Muscle of back (tissue), 13 donors: ENCODE measurements at places on chromosomes 11 and 22.

- no peak for DNase-seq
Observed at GRCh38 chr11:13680501-13681264, 12.2 kb downstream of the FAR1 start.

GRCh38 chr11:20821046-20821445, 151.7 kb downstream of the NELL1 start:
- no peak for DNase-seq

DNA sequence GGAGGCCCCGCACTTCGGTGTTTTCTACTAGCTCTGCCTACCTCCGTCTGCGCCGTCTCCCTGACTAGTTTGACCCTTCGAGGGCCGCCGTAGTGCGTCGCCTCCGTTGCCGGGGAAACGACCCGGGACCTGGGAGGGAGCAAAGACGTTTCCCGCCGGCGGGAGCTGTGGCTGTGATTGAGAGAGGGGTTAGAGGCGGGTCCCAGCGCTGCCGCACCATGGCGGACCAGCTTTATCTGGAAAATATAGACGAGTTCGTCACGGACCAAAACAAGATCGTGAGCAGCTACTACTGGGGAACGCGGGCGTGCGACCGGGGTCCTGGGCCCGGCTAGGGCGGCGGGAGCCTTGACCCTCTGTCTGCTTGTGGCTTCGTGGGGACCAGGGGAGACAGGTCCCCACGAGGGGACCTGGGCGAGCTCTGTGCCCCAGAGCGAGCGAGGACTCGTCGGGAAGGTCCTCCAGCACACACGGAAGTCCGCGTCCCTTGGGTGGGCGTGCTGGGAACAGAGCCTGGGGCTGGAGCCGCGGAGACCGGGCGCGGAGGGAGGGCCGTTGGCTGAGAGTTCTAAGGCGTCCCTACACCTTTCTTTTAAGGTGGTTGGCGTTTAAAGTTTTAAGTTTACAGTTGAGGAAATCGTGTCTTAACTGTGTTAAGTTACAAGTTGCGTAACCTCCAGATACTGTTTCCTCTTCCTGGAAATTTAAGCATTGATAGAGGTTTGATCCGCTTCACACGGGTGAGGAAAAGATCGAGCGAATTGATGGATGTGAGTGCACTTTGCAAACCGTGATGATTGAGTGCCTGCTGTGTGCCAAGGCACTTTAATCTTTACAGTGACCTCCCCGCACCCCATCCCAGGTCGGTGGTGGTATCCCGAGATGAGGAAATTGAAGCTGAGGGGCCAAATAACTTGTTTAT, at the start of gene POLD3:
POLD3 (plus strand) TSS at position 142 of the 922 bp plus-strand sequence; CDS start at position 219, 77 bp downstream.
- DNase-seq, result peak; percentile 97

DNA sequence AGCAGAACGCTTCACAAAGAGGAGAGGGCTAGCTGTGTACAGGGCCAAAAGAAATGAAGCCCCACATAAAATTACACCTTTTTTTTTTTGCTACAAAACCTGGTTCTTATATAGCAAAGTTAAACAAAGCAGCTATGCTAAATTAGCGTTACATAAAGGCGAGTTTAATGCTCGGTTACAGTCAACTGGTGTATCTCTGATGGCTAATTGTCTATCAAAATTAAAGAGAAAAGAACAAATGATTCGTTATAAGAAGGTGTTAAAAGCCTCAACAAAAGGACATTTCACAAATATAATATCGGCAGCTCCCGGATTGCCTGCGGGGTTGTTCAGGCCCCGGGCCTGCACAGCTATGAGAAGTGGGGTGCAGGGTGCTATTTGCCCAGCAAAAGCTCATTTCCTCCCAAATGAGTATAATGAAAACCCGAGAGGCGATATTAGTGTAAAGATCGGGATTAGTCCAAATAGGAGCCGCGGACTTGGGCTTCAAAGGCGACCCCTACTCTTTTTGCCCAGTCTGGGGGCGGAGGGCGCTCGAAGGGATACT, 13.3 kb upstream of the PAX6 start:
- peak; percentile 19 for DNase-seq

GRCh38 chr11:85874265-85874664, 19.1 kb downstream of the CCDC83 start:
- no peak for DNase-seq
